ENCODE measurements at places on chromosomes 11 and 22.

DNA sequence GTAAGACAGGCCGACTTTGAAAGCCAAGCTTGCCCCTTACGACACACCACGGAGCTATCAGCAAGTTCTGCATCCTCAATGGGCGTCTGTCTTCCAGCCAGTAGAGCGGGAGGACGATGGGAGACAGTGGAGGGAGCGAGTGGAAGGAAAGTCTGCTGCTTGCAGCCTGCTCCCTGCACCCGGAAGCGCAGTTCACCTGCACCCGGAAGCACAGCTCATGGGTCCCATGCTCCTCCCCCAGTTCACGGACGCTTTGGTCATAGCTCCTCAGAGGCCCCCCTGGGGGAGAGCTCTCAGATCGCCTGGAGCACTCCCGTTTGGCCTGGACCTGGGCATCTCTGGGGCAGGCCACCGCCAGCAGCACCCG is 51.3 kb downstream of the FBLN1 start:
- DNase-seq, result peak; percentile 82

DNA sequence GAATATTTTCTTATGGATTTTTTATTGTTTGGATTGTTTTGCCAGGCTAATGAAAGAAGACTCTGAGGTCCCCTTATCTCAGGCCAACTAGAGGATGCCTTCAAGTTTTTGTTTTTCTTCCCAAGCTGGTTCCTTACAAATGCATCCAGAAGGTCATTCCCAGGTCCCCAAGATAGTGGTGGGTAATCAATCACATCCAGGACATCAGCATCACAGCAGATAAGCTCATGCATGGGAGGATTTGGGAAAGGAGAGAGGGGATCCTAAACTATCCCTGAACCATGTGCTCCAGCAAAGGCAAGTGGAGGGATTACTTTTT is 20.7 kb downstream of the FZD4 start:
- DNase-seq, result no peak

- no peak for DNase-seq
These were observed 729.3 kb downstream of the NTM start for GRCh38 chr11:132099692-132100091.

DNA sequence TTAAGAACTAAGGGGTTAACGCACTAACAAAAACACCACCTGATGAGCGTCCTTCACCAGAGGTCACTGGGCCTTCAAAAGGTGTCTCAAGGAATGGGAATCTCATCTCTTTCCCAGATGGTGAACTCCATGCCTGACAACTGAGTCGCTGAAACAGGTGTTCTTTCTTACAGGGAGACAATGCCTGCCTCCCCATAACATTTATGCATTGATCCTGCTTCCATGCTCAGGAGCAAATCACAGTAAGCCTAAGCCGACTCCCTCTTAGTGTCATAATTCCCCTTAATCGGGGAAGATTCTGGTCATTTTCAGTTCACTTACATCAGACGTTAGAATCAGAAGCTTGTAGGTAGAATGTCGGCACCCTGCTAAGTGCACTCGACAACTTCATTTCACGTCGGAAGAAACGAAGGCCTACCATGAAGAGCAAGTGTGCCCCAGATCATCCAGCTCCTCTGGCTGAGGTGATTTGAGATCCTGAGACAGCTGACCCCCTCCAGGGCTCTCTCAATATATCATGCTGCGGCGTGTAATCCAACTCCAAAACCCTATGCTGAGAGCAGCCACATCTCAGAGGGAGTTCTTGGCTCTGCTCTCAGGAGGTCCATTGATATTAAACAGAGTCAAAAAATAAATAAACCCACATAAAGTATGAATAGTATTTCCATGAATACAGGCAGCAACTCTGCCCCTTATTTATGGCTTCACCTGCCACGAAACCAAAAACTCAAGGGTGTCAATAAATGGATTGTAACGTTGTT is 163.1 kb downstream of the LARGE1 start:
- DNase-seq, result no peak

DNA sequence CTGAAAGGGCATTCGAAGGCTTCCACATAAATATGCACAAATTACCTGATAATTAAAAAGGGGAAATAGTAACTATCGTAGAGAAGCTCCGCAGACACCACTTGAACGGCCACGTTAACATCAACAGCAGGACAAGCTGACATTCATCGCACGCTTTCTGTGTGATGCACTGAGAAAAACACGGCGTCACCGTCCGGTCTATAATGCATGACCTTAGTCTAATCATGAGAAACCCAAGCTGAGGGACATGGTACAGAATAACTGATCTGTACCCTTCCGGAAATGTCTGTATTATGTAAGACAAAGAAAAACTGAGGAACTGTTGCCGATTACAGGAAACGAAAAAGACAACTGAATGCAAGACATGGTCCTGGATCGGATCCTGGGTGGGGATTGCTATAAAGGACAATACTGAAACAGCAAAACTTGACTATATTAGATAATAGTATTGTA is 678 bp upstream of the RANGAP1 start:
- peak; percentile 57 for DNase-seq

GRCh38 chr22:49310354-49310753 is 517.3 kb downstream of the BRD1 start:
- no peak for DNase-seq

DNA sequence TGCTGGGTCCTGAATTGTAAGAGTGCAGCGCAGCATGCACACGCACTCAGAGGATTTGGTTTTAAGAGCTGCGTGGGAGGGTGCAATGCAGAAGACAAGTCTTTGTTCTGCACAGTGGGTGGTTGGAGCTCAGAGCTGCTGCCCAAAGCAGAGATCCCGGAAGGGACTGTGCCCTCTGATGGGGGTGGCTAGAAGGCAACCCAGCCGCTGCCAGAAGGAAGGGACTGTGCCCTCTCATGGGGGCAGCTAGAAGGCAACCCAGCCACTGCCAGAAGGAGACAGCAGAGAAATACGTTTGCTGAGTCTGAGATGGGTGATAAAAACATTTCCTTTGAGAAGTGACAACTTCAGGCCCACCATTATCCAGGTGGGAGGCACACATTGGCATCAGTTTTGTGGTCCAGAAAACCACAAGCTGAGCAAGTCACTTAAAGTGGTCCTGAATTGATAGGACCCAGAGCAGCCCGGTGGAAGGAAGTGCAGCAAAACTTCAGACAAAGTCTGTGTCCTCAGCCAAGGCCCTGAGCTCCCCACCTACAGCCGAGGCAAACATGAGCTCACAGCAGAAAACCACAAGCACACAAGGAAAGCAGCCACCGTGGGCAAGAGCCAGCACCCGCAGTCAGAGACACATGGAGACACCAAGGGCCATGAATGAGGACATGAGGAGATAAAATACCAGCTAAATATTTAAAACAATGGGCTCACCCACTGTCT is 4.3 kb downstream of the KRTAP5-6 start:
- no peak for DNase-seq
